Urothelium cell line (cell line): ENCODE measurements at places on chromosomes 3 and 15.

- DNase-seq: no peak
These were observed 24.3 kb upstream of the PLXNA1 start for GRCh38 chr3:126958638-126959085.

GRCh38 chr3:144820726-144821125 lies 849.1 kb downstream of the DIPK2A start:
- DNase-seq: no peak

- DNase-seq: no peak
These were observed 4.0 kb downstream of the HDAC11 start for GRCh38 chr3:13483988-13484695.

- DNase-seq: no peak
These were observed 16.9 kb downstream of the PPP2R3A start for GRCh38 chr3:135982404-135982761.

DNA sequence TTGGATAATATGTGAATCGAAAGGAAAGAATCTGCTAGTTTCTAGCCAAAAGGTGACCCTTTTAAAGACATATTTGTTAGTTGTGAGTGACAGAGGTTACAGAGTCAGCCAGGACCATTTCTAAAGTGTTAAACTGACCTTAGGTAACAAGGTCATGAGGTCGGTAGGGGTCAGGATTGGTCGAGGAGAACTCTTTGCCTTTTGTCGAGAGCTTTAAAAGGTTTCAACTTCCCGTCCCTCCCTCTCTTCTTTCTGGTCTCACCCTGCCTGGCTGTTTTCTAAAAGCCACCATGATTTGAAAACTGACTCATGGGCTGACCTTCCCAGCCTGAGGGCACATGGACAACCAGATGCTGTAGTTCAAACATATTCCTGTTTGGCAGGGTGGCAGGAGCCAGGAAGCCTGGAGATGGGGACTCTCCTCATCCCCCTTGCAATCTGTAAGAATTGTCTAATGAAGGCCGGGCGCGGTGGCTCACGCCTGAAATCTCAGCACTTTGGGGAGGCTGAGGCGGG lies 25.8 kb upstream of the PRTG start:
- no peak for DNase-seq

- no peak for DNase-seq
These were observed 221.8 kb upstream of the SUCLG2 start for GRCh38 chr3:67876261-67876660.

DNA sequence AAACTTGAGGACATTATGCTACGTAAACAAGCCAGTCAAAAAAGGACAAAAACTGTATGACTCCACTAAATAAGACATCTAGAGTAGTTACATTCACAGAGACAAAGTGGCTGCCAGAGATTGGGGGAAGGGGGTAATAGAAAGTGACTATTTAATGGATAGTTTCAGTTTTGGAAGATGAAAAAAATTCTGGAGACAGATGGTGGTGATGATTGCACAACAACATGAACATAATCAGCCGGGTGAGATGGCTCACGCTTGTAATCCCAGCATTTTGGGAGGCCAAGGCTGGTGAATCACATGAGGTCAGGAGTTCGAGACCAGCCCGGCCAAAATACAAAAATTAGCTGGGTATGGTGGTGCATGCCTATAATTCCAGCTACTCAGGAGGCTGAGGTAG lies 40.6 kb downstream of the DPP8 start:
- DNase-seq: no peak

DNA sequence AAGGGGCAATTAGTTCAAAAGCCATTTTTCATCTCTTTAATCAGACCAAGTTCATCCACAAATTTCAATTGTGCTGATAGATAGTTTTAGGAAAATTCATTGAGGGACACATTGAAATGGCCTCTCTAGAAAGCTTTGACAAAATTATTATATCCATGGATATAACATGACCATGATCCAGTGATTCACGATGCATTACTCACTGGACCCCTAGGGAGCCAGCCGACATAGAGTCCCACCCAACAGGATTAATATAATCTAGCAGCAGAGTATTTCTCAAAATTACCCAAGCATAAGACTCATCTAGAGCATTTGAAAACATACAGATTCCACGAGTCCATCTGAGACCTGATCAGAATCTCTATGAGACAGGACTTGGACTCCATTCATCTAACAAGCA lies 100.3 kb downstream of the FRMD5 start:
- no peak for DNase-seq

GRCh38 chr3:168476360-168476980 lies 380.7 kb upstream of the GOLIM4 start:
- no peak for DNase-seq

GRCh38 chr3:104461431-104461830 lies 905.3 kb upstream of the ALCAM start:
- no peak for DNase-seq
